Activated B cell treated with CpG ODN at 0.5 μM for 24 hours (primary cell): ENCODE measurements at places on chromosomes 12 and 14.
A peak's percentile ranks its signal among the peaks of the same experiment; 100 is the strongest.

GRCh38 chr12:66725031-66725430 is 46.2 kb upstream of the GRIP1 start:
- no peak overlapping the region for H3K27ac ChIP-seq
- H3K4me1 ChIP-seq = peaks cover 29% of the 10 kb centered on the region
- no peak overlapping the region for H3K4me3 ChIP-seq
- H3K36me3 ChIP-seq = no peaks in the 10 kb centered on the region
- H3K27me3 ChIP-seq = no peaks in the 10 kb centered on the region

GRCh38 chr12:9699269-9699897 is 29.9 kb downstream of the CLEC2D start:
- H3K27ac ChIP-seq = peak overlapping the region; percentile 75
- DNase-seq = no peak
- peaks cover 84% of the 10 kb centered on the region for H3K4me1 ChIP-seq

DNA sequence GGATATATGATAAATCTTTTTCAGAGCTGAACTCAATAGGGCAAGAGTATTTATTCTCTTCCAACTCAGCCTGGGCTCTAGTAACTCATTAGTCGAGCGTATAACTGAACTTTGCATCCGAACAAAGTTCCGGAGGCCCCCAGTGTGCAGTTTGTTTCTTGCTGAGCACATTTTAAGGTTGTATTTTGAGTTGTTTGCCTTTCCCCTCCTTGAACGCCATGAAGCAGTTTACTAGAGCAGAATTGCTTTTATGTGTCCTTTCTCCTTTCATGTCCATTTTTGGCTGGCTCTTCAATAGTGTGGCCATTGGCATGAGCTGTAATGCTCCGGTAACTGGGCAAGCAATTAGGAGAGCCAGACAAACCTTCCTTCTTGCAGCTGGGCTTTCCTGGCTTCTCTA is 105.3 kb downstream of the WIF1 start:
- no peaks in the 10 kb centered on the region for H3K36me3 ChIP-seq
- no peak overlapping the region for H3K27ac ChIP-seq
- H3K4me1 ChIP-seq = no peaks in the 10 kb centered on the region
- H3K27me3 ChIP-seq = peaks cover 9% of the 10 kb centered on the region
- DNase-seq = no peak
- H3K4me3 ChIP-seq = no peak overlapping the region

- no peak overlapping the region for H3K27ac ChIP-seq
- DNase-seq = no peak
- peaks cover 2% of the 10 kb centered on the region for H3K27me3 ChIP-seq
- H3K4me3 ChIP-seq = no peak overlapping the region
- peaks cover 5% of the 10 kb centered on the region for H3K36me3 ChIP-seq
These were observed 3.9 kb downstream of the CDH24 start for GRCh38 chr14:23053426-23053825.

DNA sequence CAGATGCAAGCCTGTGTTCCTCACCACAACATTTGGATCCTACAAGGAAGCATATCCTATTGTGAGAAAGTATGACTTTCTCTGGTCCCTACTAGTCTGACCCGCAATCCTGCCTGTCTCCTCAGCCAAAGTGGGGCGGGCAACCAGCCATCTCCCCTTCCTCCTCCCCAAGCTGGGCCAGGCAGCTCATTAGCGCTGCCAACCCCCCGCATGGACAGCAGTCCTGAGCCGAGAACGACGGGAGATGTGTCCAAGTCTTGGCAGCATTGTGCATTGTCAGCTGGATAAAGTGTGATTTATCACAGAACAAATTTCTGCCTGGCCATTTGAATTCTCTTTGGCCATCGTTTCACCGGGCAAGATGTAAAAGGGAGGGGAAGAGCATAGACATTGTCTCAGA is 139.4 kb downstream of the SLC15A4 start:
- no peak overlapping the region for H3K27ac ChIP-seq
- H3K27me3 ChIP-seq = no peaks in the 10 kb centered on the region
- DNase-seq = no peak
- no peak overlapping the region for H3K4me3 ChIP-seq

DNA sequence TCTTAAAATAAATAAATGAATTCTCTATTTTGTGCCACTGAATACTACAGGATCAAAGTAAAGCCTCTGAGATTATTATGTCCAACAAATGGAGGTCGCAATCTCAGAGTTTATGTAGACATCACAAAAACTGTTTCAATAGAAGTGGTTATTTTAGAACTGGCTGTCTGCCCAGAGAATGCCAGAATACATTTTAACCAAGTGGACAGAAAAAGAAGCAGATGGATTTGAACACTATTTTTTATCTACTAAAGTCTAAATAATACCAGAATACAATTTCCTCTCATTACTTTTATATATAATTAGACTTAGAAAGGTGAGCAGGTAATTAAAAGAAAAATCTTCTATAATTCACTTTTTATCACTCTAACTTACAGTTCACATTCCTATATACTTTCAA is 118.3 kb downstream of the MED13L start:
- H3K4me1 ChIP-seq = peaks cover 48% of the 10 kb centered on the region
- H3K4me3 ChIP-seq = no peak overlapping the region
- H3K27ac ChIP-seq = no peak overlapping the region
- DNase-seq = no peak
- H3K27me3 ChIP-seq = no peaks in the 10 kb centered on the region

GRCh38 chr12:12540261-12541013 is 22.2 kb downstream of the DUSP16 start:
- no peaks in the 10 kb centered on the region for H3K27me3 ChIP-seq
- H3K4me1 ChIP-seq = peaks cover 4% of the 10 kb centered on the region
- no peaks in the 10 kb centered on the region for H3K36me3 ChIP-seq
- H3K27ac ChIP-seq = no peak overlapping the region
- H3K4me3 ChIP-seq = no peak overlapping the region

GRCh38 chr12:91009319-91009950 is 4.7 kb upstream of the EPYC start:
- no peak overlapping the region for H3K4me3 ChIP-seq
- no peaks in the 10 kb centered on the region for H3K4me1 ChIP-seq
- no peak for DNase-seq
- H3K27me3 ChIP-seq = peaks cover 10% of the 10 kb centered on the region

- DNase-seq = no peak
- no peak overlapping the region for H3K27ac ChIP-seq
- H3K4me3 ChIP-seq = no peak overlapping the region
These were observed 46.6 kb downstream of the PDZRN4 start for GRCh38 chr12:41234692-41235091.

- no peaks in the 10 kb centered on the region for H3K27me3 ChIP-seq
- H3K27ac ChIP-seq = no peak overlapping the region
- no peak for DNase-seq
- H3K4me1 ChIP-seq = no peaks in the 10 kb centered on the region
These were observed 670.9 kb downstream of the DIO2 start for GRCh38 chr14:79540394-79540793.

DNA sequence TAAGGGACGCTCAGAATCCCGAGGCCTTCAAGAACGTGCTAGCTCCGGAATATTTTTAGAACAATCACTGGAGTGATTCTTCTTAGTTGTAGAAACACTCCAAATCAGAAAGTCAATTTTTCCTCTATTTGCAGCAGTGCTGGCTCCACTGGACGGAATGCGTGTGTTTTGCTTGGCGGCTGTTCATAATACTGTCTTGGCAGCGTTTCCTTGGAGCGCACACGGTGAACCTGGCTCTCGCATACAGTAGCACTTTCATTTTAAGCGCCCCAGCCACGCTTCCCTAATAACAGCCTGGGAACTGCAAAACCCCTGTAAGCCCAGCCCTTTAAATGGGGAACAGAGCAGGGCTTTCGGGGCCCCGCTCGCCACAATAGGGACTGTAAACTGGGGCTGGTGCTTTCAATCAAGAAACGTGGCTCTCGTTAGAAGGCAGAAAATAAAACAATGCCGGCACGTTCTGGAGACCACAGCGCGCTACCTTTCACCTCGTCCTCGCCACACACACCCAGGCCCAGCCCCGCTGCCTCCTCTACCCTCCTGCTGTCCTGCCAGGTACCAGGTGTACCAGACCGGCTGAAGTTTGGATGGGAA is 79.9 kb downstream of the BCL11B start:
- no peaks in the 10 kb centered on the region for H3K36me3 ChIP-seq
- H3K27me3 ChIP-seq = no peaks in the 10 kb centered on the region

DNA sequence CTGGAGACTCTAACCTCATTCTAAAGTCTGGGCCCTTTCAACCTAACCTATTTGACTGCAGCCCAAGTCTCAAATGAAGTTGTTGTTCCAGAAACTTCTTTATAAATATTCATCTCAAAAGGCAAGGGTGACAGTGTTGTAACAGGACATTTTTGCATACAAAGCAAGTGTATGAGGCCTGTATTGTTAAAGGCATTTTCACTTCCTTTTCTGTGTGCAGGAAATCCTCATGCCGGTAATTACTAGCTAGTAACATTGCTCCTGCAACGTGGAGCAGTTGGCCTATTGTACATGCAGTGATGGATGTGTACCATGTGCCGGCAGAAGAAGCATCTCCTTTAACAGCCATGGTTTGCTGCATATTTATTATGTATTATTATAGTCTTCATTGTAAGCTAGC is 156.5 kb upstream of the RMST start:
- no peak overlapping the region for H3K4me3 ChIP-seq
- DNase-seq = no peak
- no peaks in the 10 kb centered on the region for H3K36me3 ChIP-seq
- H3K27me3 ChIP-seq = peaks cover 12% of the 10 kb centered on the region

DNA sequence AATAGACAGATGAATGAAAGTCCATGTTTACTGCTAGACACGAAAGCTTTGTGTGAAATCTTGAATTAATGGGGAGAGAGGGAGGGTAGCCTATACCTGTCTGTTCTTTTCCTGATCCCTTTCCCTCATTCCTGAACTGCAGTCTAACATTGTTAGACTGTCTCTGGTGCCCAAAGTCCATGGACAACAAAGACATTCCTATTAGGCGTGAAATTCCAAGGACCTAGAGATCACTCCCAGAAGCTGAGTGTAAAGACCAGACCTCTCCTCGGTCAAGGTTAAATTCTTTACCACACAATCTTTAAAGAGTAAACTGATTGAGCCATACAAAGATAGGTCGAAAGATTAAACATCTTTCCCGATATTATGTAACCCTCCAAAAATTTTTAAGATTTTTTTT is 270.7 kb upstream of the GARIN2 start:
- no peaks in the 10 kb centered on the region for H3K27me3 ChIP-seq
- no peak overlapping the region for H3K27ac ChIP-seq
- no peak for DNase-seq

- H3K27me3 ChIP-seq = no peaks in the 10 kb centered on the region
- no peak overlapping the region for H3K27ac ChIP-seq
- H3K36me3 ChIP-seq = no peaks in the 10 kb centered on the region
- DNase-seq = no peak
- no peak overlapping the region for H3K4me3 ChIP-seq
These were observed 240.0 kb downstream of the DIO2 start for GRCh38 chr14:79971330-79971729.

GRCh38 chr12:116552773-116553373 is 6.3 kb upstream of the MAP1LC3B2 start:
- no peak overlapping the region for H3K27ac ChIP-seq
- DNase-seq = no peak
- no peaks in the 10 kb centered on the region for H3K27me3 ChIP-seq
- no peaks in the 10 kb centered on the region for H3K36me3 ChIP-seq
- peaks cover 33% of the 10 kb centered on the region for H3K4me1 ChIP-seq
- H3K4me3 ChIP-seq = no peak overlapping the region

DNA sequence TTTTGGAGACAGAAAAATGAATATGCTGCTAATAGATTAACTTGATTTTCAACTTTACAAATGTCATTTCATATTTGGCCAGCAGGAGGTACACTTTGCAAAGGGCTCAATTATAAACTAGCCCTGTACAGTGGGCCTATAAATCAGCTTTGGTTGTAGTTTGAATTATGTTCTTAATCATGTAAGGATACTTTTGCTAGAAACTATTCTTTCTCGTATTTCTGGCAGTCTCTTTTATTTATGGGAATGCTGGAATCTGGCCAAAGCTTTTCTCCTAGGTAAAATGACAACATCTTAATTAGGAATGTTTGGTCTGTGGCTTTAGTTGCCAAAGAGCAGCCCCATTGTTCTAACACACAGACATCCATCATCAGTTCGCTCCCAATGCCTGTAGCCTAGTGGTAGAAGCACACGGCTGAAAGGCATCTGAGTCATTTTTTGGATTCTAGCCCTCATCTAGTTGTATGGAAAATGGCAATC is 1322.3 kb upstream of the SEL1L start:
- H3K4me1 ChIP-seq = no peaks in the 10 kb centered on the region
- H3K27me3 ChIP-seq = no peaks in the 10 kb centered on the region
- no peaks in the 10 kb centered on the region for H3K36me3 ChIP-seq
- no peak overlapping the region for H3K4me3 ChIP-seq
- DNase-seq = no peak

- H3K36me3 ChIP-seq = no peaks in the 10 kb centered on the region
- DNase-seq = peak; percentile 45
- peak overlapping the region; percentile 53 for H3K27ac ChIP-seq
- H3K4me1 ChIP-seq = peaks cover 23% of the 10 kb centered on the region
- H3K4me3 ChIP-seq = peak overlapping the region; percentile 61
These were observed 41.9 kb upstream of the NCOR2 start for GRCh38 chr12:124609041-124609989.

DNA sequence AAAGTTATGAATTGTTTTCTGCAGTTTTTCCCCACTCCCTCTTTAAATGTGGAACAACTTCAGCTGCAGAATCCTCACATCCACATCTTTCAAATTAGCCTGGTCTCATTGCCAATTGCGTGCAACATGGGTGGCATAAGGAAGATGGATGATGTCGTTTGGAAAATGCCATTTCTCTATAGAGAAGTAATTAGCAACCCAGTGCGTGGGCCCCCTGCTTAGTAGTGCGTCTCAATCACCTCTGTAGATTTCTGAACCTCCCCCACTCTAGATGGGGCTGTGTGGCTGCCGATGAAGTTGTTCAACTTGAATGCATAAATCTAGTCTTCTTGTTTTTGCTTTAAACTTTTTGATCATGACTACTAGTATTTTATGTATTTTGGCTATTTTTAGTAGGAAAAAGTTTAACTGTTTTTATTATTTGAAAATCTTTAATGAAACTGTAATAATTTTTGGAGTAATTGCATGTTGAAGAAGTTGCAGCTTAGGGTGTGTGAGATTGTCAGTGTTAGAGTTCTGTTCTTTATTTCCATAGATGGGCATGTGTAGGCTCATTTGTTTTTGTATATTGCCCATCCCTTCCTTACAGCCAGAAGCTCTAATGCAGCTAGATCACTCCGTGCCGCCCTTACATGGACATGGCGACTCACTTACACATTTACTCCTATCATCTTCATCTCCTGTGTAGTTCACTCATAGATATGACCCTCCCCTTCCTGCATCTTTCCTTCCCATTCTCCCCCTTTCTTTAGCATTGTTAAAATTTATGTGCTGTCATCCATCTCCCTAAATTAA is 358.2 kb downstream of the DIO2 start:
- no peak for DNase-seq
- no peak overlapping the region for H3K4me3 ChIP-seq
- no peaks in the 10 kb centered on the region for H3K27me3 ChIP-seq
- H3K36me3 ChIP-seq = no peaks in the 10 kb centered on the region

- H3K4me3 ChIP-seq = no peak overlapping the region
- no peaks in the 10 kb centered on the region for H3K36me3 ChIP-seq
- H3K27ac ChIP-seq = no peak overlapping the region
- no peak for DNase-seq
These were observed 177.1 kb downstream of the CACNA1C start for GRCh38 chr12:2229661-2230539.
